Heart right ventricle (tissue), 16 donors: ENCODE measurements at places on chromosomes 3 and 15. TPM values are rescaled to one million over a fixed set of nuclear protein-coding genes. Genes with fewer than 3 reads are reported as not detected.

GRCh38 chr3:185046603-185047002, 106.3 kb downstream of the C3orf70 start:
- no peak for DNase-seq

GRCh38 chr3:36232797-36233489, 147.4 kb upstream of the STAC start:
- no peak for DNase-seq

The TTLL13 gene
- not detected for total RNA-seq

GRCh38 chr3:97579365-97579764, 185.2 kb upstream of the ARL6 start:
- DNase-seq: no peak

The EEFSEC gene
- 25.1 TPM for total RNA-seq

GRCh38 chr3:160622263-160623045, 54.5 kb upstream of the ARL14 start:
- DNase-seq: no peak
